ENCODE measurements at places on chromosomes 5 and 9.

DNA sequence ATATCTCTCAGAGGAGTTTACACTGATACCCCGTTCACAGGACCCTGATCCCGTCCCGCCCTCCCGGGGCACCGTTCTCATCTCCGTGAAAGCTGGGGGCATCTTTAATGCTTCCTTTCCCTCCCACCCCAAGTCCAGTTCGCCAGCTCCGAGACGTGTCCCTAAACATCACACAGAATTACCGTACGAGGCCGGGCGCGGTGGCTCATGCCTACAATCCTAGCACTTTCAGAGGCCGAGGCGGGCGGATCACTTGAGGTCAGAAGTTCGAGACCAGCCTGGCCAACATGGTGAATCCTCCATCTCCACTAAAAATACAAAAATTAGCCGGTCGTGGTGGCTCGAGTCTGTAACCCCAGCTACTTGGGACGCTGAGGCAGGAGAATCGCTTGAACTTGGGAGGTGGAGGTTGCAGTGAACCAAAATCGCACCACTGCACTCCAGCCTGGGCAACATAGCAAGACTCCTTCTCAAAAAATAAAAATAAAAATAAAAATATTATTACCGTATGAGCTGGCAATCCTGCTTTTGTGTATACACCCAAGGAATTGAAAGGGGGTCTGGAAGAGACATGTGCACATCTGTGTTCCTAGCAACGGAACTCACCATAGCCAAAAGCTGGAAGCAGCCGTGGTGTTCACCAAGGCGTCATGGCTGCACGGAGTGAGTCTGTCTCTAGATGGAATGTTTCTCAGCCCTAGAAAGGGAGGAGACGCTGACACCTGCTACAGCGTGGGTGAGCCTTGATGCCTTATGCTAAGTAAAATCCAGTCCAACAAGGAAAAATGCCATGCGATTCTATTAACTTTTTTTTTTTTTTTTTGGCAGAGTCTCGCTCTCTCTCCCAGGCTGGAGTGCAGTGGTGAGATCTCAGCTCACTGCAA is 1.2 kb upstream of the ABO start:
- DNase-seq, result no peak

GRCh38 chr9:109317311-109317978 is 3.4 kb downstream of the EPB41L4B start:
- DNase-seq, result no peak

GRCh38 chr5:66932457-66932856 is 264.1 kb downstream of the CD180 start:
- no peak for DNase-seq

- DNase-seq, result no peak
These were observed 32.9 kb downstream of the ROPN1L start for GRCh38 chr5:10474521-10475075.

DNA sequence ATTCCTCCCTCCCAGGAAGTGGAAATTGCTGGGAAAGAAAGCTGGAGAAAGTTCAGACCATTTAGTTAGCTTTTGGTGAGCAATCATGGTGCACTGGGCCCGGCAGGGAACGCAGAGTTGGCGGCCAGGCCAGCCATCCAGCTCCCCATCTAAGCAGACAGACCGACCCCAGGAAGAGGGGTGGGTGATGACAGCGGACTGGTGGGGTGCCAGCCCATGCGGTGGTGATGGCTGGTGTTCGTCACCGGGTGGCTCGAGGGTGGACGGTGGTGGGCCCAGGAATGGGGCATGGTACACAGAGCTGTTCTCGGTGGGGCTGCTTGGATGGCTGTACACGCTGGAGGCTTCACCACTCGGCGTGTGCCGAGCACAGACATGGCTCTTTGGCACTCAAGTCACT is 85.6 kb upstream of the ARAP3 start:
- DNase-seq, result no peak

GRCh38 chr5:52786949-52787599 is 642 bp upstream of the ITGA1 start:
- no peak for DNase-seq

- DNase-seq, result no peak
These were observed 7.3 kb upstream of the CTSV start for GRCh38 chr9:97046228-97046627.

DNA sequence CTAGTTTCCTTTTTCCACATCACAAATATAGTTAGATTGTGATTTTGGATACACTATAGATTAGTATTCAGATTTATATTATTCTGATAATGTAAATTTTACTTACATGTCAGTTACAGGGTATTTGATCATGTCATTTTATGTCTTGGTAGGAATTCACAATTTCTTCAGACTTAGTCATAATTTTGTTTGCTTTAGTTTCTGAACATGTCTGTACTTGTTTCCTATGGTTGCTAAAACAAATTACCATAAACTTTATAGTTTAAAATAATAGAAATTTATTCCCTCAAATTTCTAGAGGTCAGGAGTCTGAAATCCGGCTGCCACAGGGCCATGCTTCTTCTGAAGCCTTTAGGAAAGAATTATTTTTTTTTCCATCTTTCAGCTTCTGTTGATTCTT is 1817.2 kb upstream of the CDH9 start:
- no peak for DNase-seq

- no peak for DNase-seq
These were observed 56.2 kb downstream of the CNTLN start for GRCh38 chr9:17191082-17191481.

DNA sequence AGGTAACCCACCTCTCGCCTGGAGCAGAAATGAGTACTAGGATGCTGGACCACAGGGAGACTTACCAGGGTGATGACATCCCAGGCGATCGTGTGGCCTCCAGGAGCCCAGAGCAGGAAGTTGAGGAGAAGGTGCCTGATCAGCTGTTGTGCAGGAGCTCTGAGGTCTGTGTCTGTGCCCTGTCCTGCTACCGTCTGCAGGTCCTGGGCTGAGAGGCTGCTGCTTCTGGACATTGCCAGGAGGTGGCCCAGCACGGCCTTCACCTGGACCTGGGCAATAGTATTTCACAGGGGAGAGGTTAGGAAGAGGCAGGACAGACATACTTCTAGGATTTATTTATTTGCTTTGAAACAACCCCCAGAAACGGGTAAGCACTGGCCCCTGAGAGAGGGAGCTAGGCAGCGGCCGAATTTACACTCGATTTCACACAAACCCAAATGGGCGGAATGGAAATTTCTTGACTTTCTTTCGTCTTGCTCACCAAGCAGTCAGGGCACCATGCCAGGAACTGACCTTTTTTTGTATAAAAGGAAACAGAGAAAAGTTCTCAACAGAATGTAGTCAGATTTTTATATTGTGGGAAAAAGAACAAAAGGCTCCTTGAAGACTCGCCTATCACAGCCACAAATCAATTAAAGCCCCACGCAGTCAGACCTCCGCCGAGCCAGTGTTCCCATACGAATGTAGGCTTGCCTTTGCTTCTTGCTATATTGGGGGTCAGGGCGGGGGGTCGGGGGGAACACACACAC is 210.3 kb downstream of the FANCC start:
- no peak for DNase-seq

DNA sequence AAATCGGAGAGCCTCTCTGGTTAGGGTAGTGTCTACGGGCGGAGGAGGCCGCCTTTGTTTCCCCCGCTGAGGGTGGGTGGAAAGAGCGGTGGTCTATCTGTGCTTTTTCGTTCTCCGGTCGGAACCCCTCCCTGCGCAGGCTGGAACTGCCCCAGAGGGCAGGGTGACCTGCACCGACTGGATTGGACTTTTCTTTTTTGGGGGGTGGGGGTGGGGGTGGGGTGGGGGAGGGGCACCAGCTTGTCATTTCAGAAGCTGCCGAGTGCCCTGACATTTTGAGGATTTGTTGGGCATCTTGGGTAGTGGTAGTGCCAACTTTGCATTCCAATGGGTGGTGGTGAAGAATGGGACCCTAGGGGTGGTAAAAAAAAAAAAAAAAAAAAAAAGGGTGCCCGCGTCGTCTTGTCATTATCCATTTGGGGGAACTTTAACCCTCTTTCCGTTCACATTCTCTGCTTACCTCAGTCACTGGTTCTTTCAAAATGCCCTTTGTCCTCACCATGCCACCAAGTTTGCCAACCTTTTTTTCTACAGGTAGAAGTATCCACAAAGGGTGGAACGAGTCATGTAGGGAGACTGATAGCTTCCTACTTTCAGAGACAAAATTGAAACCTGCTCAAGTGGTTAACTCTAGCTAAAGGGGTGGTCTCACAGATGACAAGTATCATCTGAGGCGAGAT is 1.3 kb downstream of the UBE2R2 start:
- DNase-seq, result no peak

- DNase-seq, result no peak
These were observed 32.0 kb upstream of the EXOC3 start for GRCh38 chr5:410911-411517.

- DNase-seq, result no peak
These were observed 1262.6 kb downstream of the EFNA5 start for GRCh38 chr5:106408141-106408540.

GRCh38 chr9:91407580-91408318 is 15.9 kb downstream of the NFIL3 start:
- DNase-seq, result no peak

All from NCI-H187 treated with DMSO at 0.1 percent for 48 hours (cell line).